ENCODE measurements at places on chromosomes 4 and X.

DNA sequence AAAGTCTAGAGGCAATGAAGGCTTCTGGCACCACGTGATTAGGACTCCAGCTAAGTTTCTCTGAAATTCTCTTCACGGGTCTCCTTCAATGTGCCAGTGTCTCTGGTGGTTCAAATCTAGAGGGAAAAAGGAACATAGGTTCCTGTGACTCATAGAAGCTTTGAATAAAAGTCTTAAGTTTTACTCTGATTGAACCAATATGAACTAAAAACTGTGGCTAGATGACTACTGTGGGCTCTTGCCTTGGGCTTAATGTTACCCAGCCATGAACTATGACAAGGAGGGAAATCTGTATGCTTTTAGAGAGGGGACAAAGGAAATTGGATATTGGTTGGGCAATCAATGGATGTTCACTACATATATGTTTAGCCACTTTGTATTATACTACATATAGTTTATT is 49.9 kb upstream of the TEX13D start:
- DNase-seq, result no peak

DNA sequence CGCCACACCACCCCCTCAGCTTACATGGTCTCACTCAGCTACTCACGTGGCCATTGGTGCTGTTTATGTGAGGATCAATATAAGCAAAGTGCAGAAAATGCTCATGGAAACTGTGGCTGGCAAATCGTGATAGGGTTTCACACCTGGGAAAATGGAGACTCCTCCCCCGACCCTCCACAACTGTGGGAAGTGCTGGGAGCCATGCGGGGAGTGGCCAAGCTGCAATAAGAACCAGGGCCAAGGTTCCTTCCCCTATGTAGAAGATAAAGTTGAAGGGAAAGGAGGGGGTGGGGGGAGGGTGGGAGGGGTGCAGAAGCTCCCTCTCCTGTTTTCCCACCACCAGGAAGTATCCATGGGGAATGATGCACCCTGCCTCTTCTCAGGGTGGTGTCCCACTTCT is 145.5 kb upstream of the MAMLD1 start:
- DNase-seq, result no peak

- no peak for DNase-seq
These were observed 9.2 kb downstream of the PDE6B start for GRCh38 chr4:634599-634985.

DNA sequence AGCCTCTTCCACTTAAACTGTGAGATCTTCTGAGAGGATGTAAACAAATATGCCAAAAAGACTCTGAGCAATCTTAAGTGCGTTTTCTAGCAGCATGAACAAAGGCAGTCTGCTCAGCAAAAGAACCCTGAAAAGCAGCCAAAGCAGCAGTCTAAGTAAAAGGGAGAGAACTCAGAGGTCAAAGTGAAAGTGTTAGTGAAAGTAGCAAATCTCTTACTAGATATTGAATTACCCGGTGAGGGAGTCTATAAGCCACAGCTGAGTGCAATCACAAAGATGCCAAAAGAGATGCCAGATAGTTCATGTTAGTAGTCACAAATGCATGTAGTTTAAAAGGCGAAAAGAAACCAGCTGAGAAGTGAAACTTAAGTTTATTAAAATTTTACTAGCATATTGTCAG is 7.9 kb upstream of the GNRHR start:
- DNase-seq, result no peak

DNA sequence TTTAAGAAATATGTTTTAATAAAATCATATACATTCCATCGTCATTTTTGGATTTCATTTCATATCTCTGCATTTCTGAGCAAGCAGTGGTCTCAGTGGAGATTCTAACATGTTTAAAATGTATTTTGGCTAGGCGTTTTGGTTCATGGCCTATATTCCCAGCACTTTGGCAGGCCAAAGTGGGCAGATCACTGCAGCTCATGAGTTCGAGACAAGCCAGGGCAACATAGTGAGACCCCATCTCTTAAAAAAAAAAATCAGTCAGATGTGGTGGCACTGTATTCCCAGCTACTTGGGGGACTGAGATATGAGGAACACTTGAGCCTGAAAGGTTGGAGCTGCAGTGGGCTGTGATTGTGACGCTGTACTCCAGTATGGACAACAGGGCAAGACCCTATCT is 67.5 kb upstream of the RAB33B start:
- no peak for DNase-seq

DNA sequence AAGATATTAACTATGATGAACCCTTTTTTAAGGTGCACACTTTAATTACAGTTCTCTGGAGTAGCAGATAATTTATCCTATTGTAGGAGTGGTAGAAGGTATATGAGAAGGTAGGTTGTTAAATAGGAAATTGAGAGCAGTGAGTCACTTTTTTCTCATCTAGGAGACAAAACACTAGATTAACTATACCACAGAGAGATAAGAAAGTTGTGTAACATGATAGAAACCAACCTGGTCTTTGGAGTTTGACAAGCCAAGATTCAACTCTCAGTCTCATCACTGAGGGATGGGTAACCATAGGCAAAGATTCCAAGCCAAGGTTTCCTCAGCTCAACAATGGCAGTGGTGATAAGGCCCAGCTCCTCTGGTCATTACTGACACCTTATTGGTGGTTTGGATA is 104.0 kb downstream of the MAD2L1 start:
- no peak for DNase-seq

- DNase-seq, result no peak
These were observed 83.9 kb downstream of the MAMLD1 start for GRCh38 chrX:150446995-150447394.

- DNase-seq, result no peak
These were observed 28.6 kb downstream of the CLNK start for GRCh38 chr4:10655968-10656367.

GRCh38 chr4:18733961-18734360 is 712.4 kb upstream of the LCORL start:
- no peak for DNase-seq

DNA sequence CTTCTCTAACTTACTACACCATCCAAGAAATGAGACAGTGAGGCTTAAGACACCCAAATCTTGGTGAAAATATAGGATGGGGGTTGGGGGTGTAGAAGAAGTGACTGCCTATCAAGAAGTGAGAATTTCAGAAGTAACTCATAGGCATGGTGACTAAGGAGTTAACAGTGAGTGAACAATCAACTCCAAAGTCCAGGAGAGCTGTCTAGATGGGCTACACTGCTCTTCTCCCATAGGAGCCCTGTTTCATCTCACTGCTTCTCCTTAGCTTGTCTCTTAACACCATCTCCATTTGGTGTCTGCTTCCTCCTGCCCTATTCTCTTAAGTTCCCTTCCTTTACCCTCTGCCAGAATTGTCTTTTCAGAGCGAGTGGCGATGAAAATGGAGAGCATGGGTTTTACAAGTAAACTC is 22.7 kb downstream of the FABP2 start:
- no peak for DNase-seq

DNA sequence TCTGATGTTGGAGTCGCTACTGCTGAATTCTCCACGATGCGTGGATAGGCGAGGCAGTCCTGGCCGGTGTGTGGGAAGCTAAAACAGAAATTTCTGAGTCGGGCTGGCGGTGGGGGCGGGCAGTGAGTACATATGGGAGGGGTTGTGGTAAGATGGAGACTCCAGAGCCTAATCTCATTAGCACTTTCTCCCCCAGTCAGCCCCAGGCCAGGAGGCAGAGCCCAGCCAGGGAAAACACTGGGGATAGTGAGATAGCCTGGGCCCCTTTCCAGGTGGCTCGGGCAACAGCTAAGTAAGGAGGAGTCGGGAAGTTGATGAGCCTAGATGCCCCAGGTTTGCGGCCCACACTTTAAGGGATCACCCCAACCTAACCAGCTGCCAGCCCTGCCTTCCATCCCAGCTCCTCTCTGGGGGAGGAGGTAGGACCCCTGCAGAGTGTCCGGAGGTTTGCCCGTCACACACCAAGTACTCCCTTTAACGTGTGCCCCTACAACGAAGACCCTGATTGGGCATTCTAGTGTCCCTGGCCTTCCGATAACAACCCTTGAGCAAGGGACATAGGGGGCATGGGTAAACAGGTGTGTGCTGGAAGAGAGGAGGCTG is 2.4 kb upstream of the LOC101059915 start:
- no peak for DNase-seq

DNA sequence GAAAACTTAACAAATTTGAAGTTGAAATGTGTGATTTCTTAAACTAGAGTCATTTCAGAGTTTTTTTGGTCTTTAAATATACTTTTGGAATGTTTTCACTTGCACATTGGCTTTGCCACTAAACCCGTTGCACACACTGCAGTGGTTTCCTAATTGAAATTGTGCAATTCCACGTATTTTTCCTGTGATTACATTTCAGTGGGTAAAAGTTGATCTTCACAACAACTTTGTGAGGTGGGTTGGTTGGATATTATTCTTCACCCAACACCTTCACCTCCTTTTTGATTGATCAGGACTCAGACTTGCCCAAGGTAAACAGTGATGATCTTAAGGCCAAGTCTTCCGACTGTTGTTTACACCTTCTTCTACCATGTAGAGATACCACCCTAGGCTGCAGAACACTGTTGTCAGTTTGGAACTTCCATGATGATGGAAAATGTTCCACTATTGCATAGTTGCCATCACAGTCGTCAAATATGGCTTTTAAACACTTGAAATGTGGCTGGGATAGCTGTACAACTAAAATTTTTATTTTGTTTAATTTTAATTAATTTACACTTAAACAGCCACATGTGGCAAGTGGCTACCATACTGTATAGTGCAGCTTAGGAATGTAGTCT is 13.7 kb downstream of the SEPTIN11 start:
- DNase-seq, result no peak

DNA sequence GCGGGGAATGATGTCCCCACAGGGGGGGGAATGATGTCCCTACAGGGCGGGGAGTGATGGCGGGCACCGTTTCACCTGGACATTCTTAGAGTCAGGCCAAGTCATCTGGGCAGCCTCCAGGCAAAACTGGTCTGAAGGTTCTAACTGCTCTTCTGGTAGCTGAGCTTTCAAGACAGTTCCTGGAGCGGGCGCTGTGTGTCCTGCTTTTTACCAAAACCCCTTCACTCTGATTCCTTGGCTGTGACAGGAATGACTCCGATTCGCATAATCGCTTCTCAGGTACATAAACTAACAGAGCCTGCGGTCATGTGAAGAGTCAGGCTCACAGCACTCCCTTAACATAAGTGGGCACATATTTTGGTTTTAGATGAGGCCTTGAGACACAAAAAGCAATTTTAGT is 836.0 kb downstream of the TRIML1 start:
- DNase-seq, result no peak

DNA sequence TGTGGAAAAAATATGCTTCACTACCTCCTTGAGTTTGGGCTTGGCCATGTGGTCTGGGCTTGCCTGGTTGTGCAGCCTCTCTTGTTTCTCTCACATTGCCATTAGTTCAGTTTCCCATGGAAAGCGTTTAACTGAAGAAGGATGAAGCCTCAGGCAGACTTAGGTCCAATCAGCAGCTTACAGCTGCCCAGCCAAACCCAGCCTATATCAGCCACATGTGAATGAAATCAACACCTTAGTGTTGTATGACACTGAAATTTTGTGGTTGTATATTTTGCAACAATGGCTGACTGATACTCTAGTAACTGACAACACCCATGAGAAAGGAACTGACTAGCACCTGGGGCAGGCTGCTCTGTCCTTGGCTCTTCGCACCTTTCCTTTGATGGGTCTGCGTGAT is 81.2 kb downstream of the KLF8 start:
- DNase-seq, result no peak

- DNase-seq, result no peak
These were observed 734 bp upstream of the GALNT7 start for GRCh38 chr4:173167758-173168395.

DNA sequence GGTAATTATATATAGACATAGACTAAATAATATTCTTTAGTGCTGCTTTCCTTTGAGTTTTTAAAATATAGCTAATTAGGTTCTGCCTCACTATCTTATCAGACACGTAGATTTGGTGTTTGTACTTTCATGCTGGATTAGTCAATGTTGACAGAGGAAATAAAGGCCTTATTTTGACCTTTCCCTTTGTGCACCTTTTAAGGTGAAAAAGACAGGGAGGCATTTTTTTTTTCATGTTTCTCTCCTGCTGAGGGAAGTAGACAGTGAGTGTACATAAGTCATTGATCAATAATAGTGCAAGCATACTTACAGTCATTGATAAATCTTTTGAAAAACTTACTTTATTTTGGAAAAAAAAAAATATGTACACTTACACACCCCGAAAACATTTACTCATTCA is 467.8 kb downstream of the GRXCR1 start:
- no peak for DNase-seq

DNA sequence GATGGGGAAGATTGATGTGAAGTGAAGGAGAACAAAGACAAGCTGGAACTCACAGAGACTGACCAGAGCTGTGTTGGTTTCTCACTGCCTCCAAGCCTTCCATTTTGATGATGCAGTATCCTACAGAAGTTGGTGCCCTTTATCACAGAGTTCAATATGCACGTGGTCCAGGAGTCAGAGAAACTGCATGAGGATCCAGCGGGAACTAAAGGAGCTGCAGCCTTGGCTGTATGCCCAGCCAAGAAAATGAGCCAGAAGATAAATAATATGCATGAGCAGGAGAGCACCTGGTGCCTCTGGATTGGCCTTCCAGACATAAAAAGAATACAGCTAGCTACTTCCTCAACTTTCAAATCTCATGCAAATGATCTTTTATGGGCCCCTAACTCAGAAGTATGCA is 44.3 kb upstream of the DCLK2 start:
- no peak for DNase-seq

DNA sequence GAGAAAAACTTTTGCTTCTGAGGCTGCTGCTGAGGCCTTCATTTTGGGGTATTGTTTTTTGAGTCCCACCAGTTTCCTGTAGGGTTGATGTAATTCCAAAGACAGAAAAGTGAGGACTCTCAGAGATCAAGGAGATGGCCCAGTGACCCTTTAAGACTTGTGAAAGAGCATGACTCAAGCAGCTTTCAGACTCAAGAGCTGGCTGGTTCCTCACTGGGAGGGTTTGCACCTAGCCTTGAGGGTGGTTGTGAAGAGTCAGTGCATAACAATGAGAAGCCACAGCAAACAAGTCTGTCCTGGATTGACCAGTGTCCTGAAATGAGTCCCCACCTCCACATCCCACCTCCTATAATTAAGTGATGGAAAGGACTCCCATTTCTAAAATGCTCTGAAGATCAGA is 89.2 kb downstream of the NHS start:
- no peak for DNase-seq

GRCh38 chr4:157172011-157172410 is 48.5 kb upstream of the GRIA2 start:
- no peak for DNase-seq

Measured in activated CD8-positive, alpha-beta memory T cell treated with anti-CD3 and anti-CD28 coated beads, Interleukin-2, amount 50 U/mL, for 4 hours (primary cell).